Ascending aorta (tissue), 2 donors: ENCODE measurements at places on chromosomes 5 and 9. TPM values are rescaled to one million over a fixed set of nuclear protein-coding genes. Genes with fewer than 3 reads are reported as not detected.

Gene RORB
- total RNA-seq: 0.21 TPM

Gene FAM151B
- not detected for total RNA-seq

Gene PCDHA1
- total RNA-seq: not detected

Gene TNC
- total RNA-seq: 137 TPM

Gene SPINK6
- total RNA-seq: not detected

Gene PKD2L2
- total RNA-seq: not detected

Gene PCAT7
- total RNA-seq: not detected

Gene SLC22A4
- 18.1 TPM for total RNA-seq

Gene PCDHB12
- 19.7 TPM for total RNA-seq

Gene CLIC3
- 2.8 TPM for total RNA-seq

Gene NXNL2
- total RNA-seq: not detected

Gene IL4
- not detected for total RNA-seq
